ENCODE measurements at places on chromosomes 12 and 14.

DNA sequence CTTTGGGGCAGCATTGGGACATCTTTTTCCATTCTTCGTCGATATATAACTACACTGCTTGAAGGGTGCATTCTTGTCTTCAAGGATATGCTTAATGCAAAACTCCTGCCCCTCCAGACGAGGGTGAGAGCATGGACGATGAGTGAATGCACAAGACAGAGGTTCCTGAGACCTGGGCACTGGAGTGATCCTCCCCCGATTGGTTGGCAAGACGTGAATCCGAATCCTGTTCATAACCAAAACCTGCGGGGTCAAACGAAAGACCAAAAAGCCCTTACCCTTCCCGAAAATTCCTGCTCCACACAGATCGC is 684 bp downstream of the KANSL2 start:
- no peak for DNase-seq

DNA sequence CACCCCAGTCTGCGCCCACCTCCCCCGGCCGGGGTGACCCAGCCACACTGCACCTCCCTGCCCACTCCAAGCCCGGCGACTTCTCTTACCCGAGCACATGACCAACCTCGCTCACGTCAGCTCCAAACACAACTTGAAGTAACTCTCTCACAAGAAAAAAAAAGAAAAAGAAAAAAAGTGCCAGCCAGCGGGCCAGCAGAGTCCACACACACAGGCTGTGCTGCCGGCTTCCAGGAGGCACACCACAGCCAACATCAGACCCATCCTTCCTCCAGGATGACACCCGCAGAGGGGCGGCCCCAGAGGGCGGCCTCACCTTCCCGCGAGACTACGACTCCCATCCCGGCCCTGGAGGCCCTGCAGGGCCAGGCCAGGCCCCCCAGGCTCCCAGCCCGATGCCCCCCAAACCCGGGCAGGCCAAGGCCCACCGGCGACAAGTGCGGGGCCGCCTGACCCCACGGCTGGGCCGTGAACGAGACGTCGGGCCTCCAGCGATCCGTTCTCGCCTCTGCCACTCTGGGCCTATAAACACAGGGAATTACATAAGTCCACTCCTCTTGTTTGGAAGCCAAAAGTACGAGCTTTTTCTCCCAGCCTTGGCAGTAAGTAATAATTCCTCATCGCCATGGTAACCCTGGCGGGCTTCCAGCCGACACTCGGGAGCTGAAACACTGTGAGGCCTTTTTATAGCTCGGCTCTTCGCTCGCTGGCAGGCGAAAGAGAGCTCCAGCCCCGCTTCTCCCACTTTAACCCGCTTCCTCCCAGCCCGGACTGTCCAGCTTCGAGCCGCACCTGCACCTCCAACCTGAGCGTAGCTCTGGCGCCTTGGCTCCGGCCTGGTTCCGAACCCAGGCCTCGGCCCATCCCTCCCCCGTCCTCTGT is 49.1 kb downstream of the NCOR2 start:
- no peak for DNase-seq

DNA sequence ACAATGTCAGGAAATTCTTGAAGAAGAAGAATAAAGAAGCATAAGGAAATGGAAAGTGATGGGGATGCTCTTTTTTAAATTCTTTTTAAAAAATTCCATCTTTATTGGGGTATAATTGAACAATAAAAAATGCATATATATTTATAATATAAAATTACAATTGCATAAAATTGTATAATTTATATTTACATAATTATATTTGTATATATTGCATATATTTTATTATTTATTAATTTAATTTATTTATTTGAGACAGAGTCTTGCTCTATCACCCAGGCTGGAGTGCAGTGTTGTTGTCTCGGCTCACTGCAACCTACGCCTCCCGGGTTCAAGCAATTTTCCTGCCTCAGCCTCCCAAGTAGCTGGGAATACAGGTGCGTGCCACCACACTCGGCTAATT is 36.3 kb downstream of the PAH start:
- DNase-seq = no peak

DNA sequence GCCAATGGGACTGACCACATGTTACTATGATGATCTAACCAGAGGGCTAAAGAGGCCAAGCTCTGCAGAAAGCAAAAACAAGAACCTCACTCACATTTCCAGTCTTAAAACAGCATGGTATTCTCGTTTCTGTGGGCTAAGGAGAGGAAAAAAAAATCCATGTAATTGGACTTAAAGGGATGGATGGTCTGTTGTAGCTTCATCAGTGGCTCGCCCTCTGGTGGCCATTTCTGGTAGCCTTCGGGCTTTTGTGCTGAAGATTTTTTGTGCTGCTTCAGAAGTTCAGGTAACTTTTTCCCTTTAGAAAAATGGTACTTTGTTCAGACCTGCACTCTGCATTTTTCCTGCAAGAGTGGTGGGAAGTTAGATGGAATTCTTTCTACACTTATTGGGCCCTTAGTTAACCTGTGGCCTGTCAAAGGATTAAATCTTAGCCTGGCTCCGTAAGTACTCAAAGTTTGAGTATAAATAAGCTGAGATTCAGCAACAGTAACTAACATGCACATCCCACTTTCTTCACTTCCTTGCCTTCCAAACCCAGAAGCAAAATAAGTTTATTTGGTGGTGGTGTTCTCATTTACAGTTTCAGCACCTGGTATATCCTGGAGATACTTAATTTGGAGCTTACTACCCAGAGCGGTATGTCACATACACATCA is 22.3 kb downstream of the DCAF4 start:
- DNase-seq = peak; percentile 47

DNA sequence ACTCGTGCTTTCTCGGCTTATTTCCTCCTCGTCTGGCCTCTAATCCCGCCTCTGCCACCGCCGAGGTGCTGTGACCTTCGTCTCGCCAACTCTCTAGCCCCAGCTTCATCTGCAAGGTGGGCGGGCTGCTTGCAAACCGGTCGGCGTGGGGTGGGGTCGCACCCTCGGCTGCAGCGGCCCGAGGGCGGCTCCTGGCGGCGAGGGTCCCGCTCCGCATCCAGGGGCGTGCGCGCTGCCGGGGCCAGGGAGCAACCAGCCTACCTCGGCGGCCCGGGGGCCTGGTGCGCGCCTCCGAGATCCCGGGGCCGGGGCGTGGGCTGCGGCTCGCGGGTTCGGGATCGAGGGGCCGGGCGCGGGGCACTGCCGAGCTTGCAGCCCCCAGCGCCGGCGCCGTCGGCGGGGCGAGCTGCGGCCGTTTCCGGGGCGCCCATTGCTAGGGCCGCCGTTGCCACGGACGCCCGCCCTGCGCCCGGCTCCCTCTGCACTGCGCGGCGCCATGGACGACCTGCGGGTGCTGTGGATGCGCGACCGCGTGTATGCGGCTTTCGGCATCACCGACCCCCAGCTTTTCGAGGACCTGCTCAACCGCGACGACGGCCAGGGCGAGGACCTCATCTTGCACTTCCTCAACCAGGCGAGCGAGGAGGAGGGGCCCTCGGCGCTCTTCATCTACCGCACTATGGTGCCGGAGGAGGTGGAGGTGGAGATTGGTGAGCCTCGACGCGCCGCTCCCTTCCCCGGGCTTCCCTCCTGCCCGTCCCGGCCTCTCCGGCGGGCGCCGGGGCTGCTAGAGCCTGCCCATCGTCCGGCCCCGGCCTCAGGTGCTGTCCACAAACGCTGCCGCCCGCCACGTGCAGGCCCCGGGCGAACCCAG is at the start of gene DNAH10:
Gene DNAH10 (plus strand): TSS at position 461 of the 874 bp plus-strand sequence. CDS start 36 bp downstream, at position 497.
- peak; percentile 35 for DNase-seq

DNA sequence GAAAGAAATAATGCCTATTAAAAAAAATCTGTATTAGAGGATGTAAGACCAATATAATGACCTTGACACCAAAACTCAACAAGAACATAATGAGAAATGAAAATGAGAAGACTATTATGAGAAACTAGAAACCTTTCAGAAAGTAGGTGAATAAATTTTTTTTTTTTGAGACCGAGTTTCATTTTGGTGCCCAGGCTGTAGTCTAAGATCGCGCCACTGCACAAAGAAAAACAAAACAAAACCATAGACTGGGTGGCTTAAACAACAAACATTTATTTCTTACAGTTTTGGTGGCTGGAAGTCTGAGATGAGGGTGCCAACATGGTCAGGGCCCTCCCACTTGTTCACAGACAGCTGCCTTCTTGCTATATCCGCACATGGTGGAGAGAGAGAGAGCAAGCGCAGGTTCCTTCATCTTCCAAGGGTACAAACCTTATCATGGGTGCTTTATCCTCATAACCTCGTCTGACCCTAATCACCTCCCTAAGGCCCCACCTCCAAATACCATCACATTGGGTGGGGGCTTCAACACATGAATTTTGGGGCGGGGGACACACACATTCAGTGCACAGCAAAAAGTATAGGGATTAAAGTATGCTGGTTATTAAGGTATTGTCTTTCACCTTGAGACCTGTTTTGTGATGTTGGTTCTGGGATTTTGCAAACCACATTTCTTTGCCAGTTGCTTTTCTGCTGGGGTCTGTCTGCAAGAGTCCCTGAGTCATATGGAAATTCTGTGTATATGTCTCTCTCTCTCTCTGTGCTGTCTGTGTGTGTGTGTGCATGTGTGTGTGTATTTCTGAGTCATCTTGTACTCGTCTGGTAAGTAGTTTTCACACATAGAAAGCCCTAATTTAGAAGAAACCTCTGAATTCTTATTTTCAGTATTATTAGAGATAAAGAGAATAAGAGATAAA is 26.2 kb downstream of the ZCRB1 start:
- DNase-seq = no peak

DNA sequence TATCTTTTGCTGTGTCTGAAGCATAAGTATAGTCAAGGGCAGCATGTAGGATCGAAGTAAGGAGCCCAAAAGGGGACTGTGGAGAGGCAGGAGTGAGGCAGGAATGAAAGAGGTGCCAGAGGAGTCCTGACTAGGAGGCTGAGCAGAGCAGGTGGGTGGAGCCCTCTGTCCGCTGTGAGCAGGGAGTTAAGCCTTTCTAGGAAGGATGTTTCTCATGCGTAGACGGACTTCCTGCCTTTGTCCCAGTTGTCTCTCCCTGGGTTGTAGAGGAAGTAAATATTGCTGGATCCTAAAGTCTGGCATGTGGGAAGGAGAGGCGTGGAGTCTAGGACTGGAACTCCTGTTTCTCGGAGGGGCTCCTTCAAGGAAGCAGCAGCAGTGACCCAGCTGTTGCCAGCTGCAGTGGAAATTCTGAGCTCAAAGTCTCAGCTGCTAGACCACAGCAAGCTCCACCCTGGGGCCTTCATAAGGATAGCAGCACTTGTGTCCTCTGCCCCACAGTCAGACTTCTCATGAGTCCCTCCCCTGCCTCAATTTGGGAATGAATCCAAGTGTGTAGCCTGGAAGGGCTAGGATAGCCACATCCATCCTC is 44.0 kb downstream of the RBMS2 start:
- peak; percentile 15 for DNase-seq

GRCh38 chr14:74951443-74952179 is 3.8 kb downstream of the PGF start:
- no peak for DNase-seq

- no peak for DNase-seq
Observed at GRCh38 chr14:89418976-89419375, 1.9 kb upstream of the FOXN3 start.

DNA sequence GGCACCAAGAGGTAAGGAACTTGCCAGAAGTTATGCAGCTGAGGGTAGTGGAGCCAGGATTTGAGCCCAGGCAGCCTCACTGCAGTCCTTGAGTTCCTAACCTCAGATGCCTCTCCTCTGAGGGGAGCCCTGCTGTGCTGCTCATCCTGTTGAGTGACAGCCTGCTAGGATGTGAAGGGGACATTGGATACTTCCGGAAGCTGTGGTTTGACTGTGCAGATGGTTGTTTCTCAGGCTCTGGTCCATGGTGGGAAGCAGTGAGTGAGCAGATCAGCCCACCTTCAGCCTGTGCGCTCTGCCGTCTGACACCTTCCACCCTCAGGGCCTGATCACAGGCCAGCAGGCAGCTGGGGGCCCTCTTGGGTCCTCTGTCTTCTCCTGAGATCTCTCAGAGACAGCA is 253.2 kb downstream of the CACNA1C start:
- DNase-seq = no peak

DNA sequence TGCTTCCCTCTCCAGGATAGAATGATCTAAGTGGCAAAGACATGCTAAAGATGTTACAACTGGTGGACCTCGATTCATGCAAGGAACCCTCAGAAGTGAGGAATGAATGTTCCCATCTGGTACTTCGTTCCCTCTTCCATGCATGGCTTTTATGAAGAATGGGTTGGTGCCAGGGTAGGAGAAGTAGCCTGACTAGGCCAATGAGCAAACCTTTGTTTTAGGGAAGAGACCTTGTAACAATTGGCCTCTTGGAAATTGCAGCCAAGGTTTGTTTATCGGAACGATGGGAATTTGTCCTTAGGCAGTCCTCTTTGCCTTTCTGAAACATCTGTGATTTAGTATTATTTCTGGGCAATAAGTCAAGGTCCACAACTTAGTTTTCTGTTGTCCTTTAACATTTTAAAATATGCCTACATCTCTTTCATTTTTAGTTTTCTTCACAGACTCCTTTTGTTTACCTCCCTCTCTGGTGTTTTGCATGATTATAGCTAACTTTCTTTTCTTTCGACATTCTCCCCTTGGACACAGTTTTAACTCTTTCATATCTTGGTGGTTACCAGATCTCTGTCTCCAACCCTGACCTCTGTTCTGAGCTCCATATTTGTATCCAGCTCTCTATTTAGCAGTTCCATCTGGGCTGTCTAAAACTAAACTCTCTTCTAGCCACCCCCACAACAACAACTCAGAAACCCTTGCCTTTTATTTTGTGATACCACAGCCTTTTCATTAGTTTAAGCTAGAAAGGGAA is 70.0 kb downstream of the DIP2B start:
- no peak for DNase-seq

- no peak for DNase-seq
Observed at GRCh38 chr14:67444395-67444794, 32.4 kb upstream of the PLEK2 start.

DNA sequence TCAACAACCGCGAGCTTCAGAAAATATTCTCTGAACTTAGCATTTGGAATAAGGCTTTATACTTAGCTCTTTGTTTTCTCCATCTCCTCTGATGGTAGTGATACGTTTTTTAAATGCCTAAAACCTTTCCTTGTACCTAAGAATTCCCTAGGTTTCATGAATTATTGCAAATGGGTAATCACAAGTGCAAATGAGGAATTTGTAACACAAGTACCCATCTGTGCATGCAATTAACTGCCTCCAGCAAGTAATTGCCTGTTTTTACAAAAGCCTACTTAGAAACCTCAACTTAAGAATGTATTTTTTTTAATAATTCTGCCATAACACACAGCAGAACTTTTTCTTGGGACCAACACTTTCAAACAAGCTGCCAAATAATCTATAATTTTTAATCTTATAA is 149.2 kb downstream of the PHLDA1 start:
- no peak for DNase-seq

- DNase-seq = no peak
Observed at GRCh38 chr12:71186571-71187288, 28.9 kb upstream of the TSPAN8 start.

- no peak for DNase-seq
Observed at GRCh38 chr12:47121146-47121545, 41.4 kb upstream of the AMIGO2 start.
